ENCODE measurements at places on chromosomes 2 and 18.

GRCh38 chr2:157355618-157356017 is 30.0 kb upstream of the ERMN start:
- no peak for DNase-seq

DNA sequence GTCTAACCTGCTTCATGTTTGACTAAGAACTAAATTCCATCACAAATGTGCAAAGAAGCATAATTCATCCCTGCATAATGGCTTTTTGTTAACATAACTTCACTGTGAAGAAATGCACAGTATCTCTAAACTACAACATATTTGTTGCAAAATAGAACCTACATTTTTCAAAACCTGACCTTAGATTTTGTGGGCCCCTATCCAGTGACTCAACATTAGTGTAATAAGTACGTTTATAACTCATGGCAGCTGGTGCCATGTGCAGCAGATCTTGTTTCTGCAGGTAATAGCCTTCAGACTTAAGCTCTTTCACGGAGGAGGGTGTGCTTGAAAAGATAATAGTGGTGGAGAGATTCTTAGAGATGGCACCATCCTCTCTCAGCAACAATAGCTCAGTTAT is 28.6 kb upstream of the VWC2L start:
- DNase-seq = no peak

DNA sequence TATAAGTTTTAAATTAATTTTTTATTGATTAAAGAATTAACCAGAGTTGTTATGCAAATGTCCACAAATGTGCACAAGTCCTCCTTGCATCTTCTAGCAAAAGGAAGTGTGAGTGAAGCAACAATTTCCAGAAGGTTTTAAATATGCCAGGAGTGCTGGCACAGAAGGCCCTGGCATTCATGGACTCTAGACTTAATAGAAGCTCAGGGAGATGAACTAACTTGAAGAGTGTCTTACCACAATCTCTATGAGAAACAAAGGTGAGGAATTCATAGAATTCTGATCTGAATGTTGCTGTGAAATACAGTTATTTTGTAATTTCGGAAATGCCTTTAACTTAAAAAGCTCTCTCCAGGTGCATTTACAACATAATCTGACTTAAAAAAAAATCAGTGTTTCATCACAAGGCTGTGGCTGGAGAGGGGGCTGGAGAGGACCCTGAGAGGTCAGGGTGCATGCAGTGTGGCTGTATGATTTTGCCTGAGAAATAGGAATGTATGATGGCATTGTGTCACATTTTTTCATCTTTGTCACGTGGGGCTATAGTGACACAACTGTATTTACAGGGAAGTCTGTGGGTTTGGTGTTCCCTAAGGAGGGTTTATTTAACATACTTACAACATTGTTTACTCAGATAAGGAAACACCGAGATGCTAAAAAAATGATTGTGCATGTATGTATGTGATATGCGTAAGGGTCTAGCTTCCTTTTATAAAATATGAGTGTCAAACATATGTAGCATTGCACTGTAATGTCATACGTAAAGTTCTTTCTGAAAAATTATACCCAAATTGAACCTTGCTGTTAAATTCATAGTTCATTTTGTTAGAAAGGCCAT is 66.2 kb downstream of the MAP4K4 start:
- DNase-seq = no peak

- peak; percentile 12 for DNase-seq
These were observed 19.5 kb downstream of the G6PC2 start for GRCh38 chr2:168920504-168921157.

DNA sequence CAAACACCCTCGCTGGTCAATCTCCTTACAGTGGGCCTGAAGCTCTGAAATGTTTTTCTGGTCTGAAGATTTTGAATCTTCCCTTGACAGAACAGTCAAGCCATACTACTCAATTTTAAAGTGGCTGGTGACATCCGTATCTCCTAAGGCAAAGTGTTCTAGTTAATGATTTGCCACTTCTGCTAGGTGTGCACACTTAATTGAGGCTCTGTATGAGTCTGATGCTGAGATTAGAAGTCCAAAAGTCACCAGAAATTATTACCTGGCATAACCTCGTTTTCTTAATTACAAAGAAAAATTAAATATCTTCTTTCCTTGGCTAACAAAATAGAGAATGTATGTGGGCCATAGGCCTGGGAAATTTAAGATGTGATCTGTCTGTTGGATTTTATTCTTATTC is 104.1 kb downstream of the DPP10 start:
- DNase-seq = no peak
